ENCODE measurements at places on chromosomes 13 and 19. TPM values are rescaled to one million over a fixed set of nuclear protein-coding genes. Genes with fewer than 3 reads are reported as not detected.

GRCh38 chr13:108895220-108895704 lies 265.9 kb downstream of the MYO16 start:
- peak; percentile 30 for DNase-seq

DNA sequence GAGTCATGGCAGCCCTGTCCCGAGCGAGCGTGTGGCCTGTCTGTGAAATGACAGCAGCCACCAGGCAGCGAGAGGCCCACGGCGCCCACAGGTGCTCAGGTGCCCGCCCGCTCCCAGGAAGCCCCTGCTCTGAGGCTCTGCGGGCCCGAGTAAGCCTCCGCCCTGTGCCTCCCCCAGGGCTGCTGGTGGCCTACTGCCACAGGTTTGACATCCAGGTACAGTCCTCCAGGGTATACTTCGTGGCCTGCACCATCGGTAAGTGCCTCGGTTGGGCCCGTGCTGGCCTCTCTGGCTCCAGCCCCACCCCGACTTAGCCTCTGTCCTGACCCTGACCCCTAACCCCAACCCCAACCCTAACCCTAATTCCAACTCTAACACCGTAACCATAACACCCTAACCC lies 15.0 kb upstream of the TMPRSS9 start:
- DNase-seq, result no peak

CGB7 gene
- not detected for polyA plus RNA-seq

- DNase-seq, result peak; percentile 80
Measured at GRCh38 chr19:12669270-12670158, 2.9 kb downstream of the WDR83 start.

- DNase-seq, result no peak
Measured at GRCh38 chr13:30292325-30292724, 15.0 kb downstream of the KATNAL1 start.

DNA sequence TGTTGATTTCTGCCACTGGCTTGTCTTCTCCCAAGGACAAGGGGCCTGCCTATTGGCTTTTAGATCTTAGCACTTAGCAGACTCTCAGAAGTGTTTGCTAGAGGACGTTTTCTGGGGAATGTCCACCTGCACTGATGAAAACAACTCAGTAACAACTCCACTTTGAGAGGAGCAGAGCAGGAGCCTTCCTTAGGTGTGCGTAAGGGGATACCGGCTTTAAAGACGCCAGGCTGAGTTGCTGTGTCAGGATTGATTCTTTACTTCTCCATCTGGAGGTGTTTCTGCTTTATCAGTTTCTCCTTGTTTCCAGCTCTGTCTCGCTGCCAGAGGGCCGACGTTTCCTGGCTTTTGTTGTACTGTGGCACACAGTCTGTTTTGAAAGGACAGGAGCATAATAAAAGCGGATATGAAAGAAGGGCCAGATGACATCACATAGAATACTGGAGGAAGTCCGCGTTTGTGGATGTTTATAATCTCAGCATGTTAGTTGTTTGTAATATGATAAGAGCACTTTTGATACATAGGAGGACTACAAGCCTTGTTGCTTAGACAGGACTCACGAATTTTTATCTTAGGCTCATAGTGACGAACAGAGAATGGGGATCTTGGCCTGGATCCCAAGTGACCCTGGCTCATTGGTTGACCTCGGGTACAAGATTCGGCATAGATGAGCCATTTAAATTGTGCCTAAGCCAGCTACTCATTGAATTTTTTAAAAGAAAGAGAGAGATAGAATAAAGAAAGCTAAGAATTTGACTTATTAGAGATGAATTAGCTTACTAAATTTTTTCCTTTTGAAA lies 34.6 kb downstream of the COL4A2 start:
- DNase-seq, result no peak

TGDS gene
- polyA plus RNA-seq, result 16.7 TPM

ZNF471 gene
- polyA plus RNA-seq, result 0.31 TPM

- DNase-seq, result no peak
Measured at GRCh38 chr13:80924596-80924995, 583.7 kb upstream of the SPRY2 start.

- no peak for DNase-seq
Measured at GRCh38 chr13:62434081-62434480, 1018.4 kb upstream of the PCDH20 start.

ADGRE3 gene
- not detected for polyA plus RNA-seq

S1PR5 gene
- 1.3 TPM for polyA plus RNA-seq

GRCh38 chr19:50977626-50978025 lies 6.1 kb downstream of the KLK7 start:
- DNase-seq, result no peak

ZNF606 gene
- polyA plus RNA-seq, result 7.2 TPM

LILRA1 gene
- polyA plus RNA-seq, result not detected

DNA sequence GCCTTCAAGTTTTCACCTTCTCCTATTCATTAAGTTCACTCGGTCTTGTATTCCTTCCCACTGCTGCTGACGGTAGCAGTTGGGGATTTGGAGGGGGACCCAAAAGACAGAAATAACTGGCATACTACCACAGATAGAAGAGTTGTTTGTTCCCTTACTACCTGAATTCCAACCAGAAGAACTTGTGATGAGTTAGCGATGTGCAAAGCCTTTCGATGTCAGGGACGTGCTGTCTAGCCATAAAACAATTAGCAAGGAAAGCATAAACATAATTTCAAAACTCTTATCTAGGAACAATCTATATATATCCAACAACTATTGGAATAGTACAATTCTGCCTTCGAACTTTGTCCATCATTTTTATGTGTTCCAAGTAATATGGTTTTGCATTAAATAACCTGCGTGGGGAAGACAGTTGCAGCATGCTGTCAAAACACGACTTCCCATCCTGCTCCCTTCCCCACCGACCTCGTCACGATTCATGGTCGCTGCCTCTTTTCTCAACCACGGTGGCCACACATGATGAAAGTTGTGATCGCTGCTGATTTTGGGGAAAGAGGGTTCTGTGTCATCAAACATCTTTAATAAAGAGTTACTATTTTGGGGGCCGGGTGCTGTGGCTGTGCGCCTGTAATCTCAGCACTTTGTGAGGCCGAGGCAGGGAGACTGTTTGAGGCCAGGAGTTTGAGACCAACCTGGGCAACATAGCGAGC lies 3.8 kb upstream of the SLC7A9 start:
- no peak for DNase-seq

GRCh38 chr19:20254121-20254520 lies 87.1 kb downstream of the ZNF486 start:
- no peak for DNase-seq

GRCh38 chr19:16847430-16847829 lies 18.2 kb downstream of the SIN3B start:
- no peak for DNase-seq

LGI4 gene
- polyA plus RNA-seq, result not detected

DNA sequence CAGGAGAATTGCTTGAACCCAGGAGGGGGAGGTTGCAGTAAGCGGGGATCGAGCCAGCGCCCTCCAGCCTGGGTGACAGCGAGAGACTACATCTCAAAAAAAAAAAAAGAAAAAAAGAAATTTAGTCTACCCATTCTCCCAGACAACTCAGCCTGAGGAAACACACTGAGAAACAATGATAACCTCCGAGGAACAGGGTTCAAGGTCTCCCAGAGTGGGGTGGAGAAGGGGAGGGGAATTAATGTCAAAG lies 1.4 kb upstream of the VASP start:
- DNase-seq, result no peak

DNA sequence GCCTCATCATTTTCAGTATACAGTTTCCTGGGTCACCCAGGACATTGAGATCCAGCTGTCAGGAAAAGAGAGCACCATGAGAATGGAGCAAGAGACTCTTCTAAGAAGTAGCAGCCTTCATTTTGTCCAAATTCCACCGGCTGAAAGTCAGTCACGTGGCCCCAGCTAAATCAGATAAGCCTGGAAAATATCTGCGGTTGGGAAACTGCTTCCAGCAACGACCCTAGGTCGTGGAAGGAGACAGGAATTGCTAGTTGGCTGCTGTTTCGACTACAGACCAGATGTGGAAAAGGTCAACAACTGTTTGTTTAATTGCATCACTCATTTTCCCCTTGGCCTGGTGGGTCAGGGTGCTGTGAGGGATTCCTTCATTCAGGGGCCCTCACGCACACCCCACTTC lies 107.0 kb downstream of the ZNF536 start:
- DNase-seq, result no peak

- no peak for DNase-seq
Measured at GRCh38 chr13:36753176-36753575, 65.8 kb upstream of the RFXAP start.

IRS2 gene
- polyA plus RNA-seq, result 1.3 TPM

- DNase-seq, result no peak
Measured at GRCh38 chr13:48446464-48446863, 33.6 kb upstream of the LPAR6 start.

OLFM2 gene
- 8.8 TPM for polyA plus RNA-seq

SLITRK6 gene
- polyA plus RNA-seq, result not detected

SULT2B1 gene
- not detected for polyA plus RNA-seq

PRR20A gene
- polyA plus RNA-seq, result not detected

DNA sequence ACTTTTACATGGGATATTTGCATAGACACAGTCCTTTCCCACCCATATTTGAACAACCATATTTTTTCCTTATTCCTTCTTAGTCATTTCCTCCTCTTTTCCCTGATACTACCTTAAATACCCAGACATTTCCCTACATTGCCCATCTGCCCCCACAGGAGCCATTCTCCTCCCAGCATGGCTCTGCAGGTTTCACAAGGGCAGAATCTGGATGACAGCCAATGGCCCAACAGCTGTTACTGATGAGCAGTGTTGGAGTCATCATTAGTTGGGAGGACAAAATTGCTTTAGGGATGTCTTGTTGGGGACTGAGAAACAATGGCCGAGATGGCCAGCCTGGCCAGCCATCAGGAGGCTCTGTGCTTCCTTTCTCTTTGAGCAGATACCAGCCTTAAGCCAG lies 209.5 kb downstream of the KLF5 start:
- DNase-seq, result no peak

DNA sequence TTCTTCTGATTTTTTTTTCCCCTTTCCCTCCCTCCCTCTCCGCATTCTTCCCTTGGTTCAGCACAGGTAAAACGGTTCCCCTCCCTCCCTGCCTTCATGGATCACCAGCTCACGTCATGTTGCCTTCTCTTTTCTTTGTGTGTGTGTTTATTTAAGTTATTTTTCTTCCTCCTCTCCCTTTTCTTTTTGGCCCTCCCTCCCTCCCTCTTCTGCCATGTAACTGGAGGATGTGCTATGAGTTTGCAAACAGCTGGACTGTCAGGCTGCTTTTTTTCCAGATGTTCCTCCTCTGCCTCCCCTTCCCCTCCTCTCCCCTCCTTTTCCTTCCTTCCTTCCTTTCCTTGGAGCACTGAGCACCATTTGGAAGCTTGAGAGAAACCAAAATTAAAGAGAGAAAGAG lies 2.0 kb downstream of the LENG9 start:
- DNase-seq, result no peak

GRCh38 chr13:39941236-39941635 lies 285.8 kb downstream of the COG6 start:
- DNase-seq, result no peak

METTL21C gene
- not detected for polyA plus RNA-seq

GRCh38 chr19:13989487-13989886 lies 16.6 kb downstream of the RFX1 start:
- DNase-seq, result no peak

S1PR4 gene
- polyA plus RNA-seq, result 503 TPM

PEX11G gene
- 0.64 TPM for polyA plus RNA-seq

DNA sequence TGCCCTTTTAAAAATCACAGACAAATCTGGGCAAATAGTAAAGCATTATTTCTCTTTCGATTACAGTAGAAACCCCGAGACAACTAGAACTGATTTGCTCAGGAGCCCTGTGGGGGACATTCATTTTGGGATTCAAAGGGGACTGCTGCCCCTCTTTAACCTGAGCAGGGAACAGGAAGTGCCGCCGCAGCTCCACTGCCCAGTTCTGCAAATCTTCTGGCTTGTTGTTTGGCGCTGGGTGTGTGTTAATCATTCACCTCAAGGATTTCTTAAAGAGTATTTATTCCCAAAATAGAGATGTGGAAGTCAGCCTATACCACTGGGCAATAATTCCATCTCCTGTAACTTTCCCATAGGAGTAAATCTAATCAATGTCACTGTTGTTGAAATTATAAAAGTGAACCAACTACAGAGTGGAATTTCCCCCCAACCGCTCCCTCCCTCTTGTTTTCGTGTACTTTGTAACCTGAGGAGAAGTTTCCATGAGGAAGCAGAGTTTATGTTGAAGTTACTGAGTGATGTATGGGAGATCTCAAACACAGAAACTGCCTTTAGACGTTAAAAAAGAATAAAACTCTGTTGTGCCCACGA lies 515.8 kb downstream of the KLF12 start:
- no peak for DNase-seq

- no peak for DNase-seq
Measured at GRCh38 chr13:40558656-40559055, 107.8 kb downstream of the FOXO1 start.

TEX26 gene
- polyA plus RNA-seq, result not detected

DNA sequence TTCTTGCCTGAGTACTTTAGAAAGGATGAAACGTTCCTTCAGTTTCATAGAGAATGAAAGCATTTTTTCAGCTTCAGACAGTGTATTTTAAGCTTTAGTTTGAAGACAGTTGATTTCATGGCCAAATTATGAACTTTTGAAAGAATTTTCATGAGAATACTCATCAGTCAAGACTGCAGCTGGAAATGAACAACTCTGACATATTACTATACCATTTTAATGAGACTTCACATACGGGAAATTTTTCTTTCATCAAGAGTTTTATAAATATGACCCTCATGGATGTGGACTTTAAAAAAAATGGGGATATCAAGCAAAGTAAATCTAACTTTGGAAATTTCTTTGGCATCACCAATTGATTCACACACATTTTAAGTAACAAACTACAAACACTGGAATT lies 6.4 kb downstream of the LATS2 start:
- no peak for DNase-seq

CGB5 gene
- polyA plus RNA-seq, result not detected

FAM83E gene
- not detected for polyA plus RNA-seq

GSX1 gene
- polyA plus RNA-seq, result not detected

DNA sequence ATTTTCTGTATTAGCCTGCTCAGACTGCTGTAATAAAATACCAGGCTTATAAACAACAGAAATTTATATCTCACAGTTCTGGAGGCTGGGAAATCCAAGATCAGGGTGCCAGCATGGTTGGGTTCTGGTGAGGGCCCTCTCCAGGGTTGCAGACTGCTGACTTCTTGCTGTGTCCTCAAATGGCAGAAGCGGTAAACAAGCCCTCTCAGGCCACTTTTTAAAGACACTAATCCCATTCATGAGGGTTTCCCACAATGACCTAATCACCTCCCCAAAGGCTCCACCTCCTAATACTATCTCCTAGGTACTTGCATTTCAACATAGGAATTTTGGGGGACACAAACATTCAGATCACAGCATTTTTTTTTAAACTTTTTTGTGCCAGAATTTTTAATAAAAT lies 159.3 kb downstream of the PDS5B start:
- no peak for DNase-seq

- no peak for DNase-seq
Measured at GRCh38 chr19:31352782-31353651, 3.8 kb upstream of the TSHZ3 start.

- peak; percentile 12 for DNase-seq
Measured at GRCh38 chr19:7970716-7971448, 27.4 kb upstream of the TIMM44 start.

DNA sequence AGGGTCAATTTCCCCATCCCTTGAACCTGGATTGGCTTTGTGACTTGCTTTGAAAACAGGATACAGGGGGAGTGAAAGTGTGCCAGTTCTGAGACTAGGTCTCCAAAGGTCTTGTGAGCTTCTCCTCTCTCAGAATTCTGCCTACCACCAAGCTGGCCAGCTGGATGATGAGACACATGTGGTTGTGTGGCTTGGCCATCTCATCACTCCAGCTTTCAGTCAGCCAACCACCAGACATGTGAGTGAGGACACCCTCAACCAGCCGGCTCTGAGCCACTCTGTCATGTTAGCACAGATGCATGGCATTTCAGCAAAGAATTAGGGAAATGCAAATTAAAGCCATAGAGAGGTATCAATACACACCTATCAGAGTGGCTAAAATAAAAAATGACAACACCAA lies 29.5 kb downstream of the ENOX1 start:
- no peak for DNase-seq

Measured in CD4-positive, alpha-beta memory T cell (primary cell).